Stimulated activated CD4-positive, alpha-beta T cell treated with anti-CD3 and anti-CD28 coated beads, Interleukin-4, amount 100 ng/mL, for 48 hours (primary cell): ENCODE measurements at places on chromosomes 1 and 21.

- DNase-seq, result no peak
Measured at GRCh38 chr1:94989911-94990473, 63.1 kb upstream of the CNN3 start.

DNA sequence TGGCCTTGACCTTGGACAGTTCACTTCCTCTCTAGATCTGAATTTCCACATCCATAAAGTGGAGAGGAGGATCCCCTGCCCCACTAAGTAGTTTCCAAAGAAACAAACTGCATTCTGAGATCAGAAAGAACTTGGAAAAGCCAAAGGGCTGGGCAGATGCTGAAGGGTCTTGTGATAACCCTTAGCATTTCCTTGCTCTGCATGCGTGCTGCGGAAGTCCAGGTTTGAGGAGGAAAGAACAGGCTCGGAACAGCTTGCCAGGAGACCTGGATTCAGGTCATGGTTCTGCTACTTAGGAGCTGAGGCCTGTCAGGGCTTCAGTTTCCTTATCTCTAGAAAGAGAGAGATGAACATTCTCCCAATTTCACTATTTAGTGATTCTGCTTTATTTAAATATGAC is 27.2 kb downstream of the IGFN1 start:
- no peak for DNase-seq

GRCh38 chr1:85289848-85290335 is 13.5 kb upstream of the BCL10 start:
- DNase-seq, result no peak

- DNase-seq, result no peak
Measured at GRCh38 chr1:94616506-94616905, 74.9 kb upstream of the F3 start.

DNA sequence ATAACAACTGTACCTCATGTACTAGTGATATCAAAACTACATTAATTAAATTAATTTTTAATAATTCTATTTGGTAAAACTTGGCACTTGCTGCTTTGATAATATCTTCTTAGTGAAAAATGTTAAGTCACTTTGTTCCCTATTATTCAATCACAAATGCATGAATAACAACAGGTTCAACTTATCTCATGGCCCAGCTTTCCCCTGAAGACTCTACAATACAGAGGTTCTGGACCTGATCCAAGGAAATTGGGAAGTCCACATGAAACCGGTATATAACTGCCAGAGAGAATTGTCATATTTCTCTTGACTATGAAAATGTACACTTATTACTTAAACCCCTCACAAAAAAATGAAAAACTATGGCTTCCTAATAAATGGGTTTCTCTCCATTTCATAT is 33.9 kb upstream of the PTPRC start:
- no peak for DNase-seq

GRCh38 chr21:46603228-46603627 is 1.7 kb downstream of the S100B start:
- no peak for DNase-seq

DNA sequence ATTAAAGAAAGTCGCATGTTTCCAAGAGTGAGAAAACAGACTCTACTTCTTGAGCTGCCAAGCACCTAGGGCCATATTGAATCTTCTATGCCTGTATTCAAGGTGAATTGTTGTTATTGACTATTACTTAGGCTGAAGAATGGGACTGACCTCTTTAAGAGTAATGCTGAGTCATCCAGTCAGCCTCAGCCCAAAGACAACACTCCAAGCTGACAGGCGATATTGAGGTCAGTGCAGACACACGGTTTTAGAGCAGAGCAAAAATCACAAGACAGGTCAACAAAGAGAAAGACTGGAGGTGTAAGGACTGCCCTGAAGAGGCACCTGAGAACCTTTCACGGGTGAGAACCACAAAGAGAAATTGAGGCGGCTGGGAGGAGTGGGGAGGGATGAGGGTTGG is 146.9 kb downstream of the MIS18A start:
- no peak for DNase-seq

GRCh38 chr1:8974551-8974950 is 28.9 kb downstream of the CA6 start:
- no peak for DNase-seq

- no peak for DNase-seq
Measured at GRCh38 chr1:16083486-16083885, 10.0 kb upstream of the FAM131C start.

- DNase-seq, result no peak
Measured at GRCh38 chr1:47513393-47513792, 75.5 kb downstream of the FOXD2 start.

GRCh38 chr1:210373878-210374599 is 45.3 kb downstream of the HHAT start:
- peak; percentile 65 for DNase-seq

- DNase-seq, result no peak
Measured at GRCh38 chr1:109253803-109254620, 4.7 kb downstream of the CELSR2 start.

DNA sequence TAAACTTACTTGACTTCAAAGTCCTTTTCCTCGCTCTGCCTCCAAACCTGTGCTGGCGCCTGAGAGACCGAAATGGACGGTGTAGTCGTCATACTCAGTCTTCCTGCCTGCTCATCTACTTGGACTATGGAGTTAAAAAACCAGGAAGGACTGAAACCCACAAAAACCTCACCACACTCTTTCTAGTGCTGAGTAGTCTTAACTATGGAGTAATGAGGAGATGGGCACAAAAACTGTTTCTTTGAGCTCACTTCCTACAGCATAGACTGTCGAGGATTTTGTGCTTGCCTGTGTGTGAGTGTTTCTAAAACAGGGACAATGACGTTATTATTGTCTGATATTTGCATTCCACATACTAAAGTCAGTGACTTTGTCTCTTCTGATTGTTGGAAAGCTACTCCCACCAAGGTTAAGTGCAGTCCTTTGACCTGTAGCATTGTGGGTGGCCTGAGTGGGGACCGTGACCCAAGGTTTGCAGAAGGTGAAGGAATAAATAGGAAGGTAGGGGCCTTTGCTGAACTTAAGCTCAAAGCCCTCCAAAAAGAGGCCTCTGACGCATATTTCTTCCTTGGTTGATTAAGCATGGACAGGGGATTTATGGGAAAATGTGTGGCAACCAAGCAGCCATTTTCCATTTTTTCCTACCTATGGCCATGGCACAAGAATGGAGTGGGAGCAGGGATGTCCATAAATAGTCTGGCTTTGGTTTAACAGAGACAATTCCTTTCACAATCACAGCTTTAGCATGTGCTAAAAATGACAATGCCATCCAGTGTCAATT is 109.6 kb downstream of the ZBTB18 start:
- no peak for DNase-seq

DNA sequence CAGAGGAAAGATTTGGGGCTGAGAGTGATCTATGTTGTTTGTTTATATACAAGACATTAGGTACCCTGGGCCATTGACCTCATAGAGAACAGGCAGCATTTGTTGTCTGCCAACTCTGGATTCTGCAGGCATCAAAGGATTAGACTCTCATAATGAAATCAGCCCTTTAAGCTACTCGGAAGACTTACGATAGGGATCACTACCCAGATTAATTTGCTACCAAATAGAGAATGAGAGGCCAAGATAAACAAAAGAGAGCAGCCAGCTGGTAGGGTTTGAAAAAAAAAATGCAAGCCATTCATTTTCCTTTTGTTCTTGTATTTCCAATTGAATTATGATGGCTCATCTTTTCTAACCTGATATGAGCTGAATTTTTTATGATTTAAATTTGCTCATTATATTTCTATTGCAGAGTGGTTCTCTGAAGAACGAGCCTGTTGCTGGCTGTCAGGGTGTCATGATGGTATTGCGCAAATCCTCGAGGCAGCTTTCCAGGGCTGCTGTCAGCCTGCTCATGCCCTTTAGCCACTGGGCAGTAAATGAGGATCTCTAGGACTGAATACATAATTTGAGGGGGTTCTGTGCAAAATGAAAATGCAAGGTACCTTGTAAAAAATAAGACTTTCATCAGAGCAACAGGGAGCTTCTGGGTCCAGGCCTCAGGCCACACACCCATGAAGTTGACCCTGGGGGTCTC is 116.4 kb upstream of the KCNJ15 start:
- no peak for DNase-seq

DNA sequence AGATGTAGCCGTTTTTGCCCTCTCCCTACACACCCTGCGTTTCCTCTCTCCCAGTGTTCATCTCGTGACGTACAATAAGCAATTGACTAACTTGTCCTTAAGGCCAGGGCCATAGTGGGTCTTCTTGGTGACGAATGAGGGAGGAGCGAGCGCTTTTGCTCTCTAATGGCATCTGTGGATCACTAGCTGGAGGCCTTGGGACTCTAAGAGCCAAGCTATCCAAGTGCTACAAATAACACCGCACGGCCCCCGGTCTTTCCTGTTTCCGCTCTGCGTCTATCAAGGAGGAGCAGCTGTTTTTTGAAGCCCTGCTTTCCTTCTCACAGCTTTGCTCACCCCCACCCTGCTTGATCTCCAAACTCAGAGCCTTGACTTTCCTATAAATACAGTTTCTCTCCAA is 25.2 kb downstream of the EVA1C start:
- DNase-seq, result no peak

DNA sequence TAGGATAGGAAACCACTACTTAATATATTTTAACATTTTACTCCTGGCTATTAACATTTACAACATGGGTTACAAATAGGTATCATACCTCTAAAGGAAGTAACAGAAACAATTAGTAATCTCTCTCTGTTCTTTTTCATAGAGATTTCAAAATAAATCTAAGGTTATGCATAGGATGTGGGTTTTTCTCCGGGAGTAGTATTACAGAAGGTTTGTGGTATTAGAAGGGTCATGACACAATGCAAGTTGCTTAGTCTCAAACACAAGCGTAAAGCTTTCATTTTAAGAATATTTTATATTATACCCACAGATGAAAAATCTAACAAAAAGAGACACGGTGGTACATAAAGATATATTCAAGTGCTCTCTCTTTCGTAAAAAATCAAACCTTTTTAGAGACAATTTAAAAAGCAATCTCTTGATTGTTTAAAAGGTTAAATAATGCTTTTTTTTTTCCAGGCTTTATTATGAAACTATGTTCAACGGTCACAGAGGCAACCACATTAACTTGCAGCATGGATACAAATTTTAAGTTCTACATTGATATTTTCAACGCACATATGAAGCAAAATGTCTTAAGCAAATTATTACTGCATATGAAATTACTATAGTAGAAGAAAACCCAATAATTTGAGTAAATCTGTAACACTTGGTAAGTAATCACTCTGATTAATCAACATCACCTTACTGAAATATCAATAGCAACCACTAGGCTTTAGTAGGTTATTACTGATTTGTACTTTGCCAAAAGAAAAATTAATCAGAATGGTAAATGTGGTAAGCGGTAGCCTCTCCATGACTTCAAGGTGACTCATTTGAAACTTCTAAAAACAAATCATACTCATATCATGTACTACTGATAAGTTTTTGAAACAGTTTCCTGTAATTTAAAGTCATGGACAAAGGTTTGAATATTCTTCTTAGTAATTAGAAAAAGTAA is 97.4 kb upstream of the GFI1 start:
- DNase-seq, result no peak

- DNase-seq, result no peak
Measured at GRCh38 chr1:197343663-197344273, 75.7 kb downstream of the CRB1 start.

GRCh38 chr1:220889848-220890287 is 10.6 kb downstream of the HLX start:
- no peak for DNase-seq

DNA sequence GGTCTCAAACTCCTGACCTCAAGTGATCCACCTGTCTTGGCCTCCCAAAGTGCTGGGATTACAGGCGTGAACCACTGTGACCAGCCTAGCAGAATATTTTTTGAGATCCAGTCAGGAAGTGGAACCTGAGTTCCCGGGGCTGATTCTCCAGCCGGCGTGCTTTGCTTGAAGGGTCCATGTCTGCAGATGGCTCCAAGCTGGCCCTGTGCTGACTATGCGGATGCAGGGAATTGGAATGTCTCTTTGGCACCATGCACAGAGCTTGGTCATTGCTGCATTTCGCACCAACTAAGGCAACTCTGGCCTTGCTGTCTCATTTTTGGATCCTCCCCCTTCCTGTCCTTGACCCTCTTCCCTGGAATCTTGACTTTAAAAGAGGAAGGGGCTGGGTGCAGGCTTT is 28.1 kb downstream of the ARHGEF10L start:
- no peak for DNase-seq

DNA sequence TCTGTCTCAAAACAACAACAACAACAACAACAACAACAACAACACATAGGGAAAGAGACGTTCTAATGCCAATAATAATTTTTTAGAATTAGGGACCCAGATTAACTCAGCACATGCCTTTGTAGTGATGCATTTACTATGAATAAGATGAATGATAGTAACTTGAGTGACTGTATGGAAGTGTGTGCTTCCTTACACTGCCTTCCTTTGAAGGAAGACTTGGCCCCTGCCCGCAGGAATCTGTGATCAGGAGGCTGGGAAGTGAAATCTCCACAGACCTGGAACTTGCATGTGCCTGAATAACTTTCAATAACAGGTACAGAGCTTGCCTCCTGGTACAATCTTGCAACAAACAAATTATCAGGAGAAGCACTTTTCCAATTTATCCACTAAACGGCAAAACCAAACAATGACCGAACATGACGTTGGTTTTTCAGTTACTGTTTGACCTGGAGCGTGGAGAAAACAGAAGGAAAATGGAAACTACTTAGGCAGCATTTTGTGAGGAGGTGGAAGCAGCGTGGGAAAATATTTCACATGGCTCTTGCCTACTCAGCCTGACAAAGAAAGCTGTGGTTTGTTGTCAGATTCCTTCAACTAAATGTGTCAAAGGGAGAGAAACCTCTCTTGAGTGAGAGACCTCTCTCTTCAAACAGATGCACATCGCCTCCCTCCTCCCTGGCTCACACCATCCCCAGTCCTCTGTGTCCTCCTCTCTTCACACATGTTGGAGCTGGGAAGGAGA is 10.1 kb upstream of the ABCA4 start:
- DNase-seq, result no peak

GRCh38 chr1:171881442-171881841 is 40.1 kb downstream of the DNM3 start:
- no peak for DNase-seq

- DNase-seq, result no peak
Measured at GRCh38 chr21:43988506-43989230, 23.4 kb upstream of the TRAPPC10 start.

DNA sequence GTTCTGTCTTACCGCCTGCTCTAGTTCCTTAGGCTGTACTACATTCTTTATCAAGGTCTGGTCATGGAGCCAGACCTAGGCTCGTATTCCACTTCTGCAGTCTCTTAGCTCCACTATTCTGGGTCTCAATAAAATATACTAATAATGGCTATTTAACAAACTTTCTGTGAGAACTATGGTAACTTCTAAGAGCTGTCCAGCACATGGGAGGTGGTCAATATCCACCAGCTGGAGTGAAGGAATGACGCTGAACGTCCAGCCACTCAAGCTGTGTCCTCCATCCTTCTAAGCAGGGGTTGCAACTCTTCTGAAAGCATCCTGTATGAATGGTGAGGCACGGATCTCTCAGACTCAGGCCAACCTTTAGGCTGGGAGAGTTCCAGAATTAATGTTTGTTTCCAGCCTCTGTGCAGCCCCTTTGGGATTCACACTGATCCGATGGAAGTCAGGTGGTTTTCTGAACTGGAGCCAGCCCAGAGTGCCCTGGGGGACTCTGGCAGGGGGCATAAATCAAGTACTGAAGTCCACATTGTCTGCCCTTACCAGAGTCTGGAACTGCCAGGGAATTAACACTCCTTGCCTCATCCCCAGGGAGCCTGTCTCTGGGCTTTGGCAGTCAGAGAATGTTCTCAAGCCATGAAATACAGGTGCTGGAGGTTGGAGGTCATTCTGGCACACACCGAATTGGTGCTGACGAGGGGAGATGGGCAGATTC is 57.4 kb downstream of the BRINP2 start:
- no peak for DNase-seq

- no peak for DNase-seq
Measured at GRCh38 chr1:201905234-201905890, 16.7 kb downstream of the SHISA4 start.
